ENCODE measurements at places on chromosomes 1 and 21.

DNA sequence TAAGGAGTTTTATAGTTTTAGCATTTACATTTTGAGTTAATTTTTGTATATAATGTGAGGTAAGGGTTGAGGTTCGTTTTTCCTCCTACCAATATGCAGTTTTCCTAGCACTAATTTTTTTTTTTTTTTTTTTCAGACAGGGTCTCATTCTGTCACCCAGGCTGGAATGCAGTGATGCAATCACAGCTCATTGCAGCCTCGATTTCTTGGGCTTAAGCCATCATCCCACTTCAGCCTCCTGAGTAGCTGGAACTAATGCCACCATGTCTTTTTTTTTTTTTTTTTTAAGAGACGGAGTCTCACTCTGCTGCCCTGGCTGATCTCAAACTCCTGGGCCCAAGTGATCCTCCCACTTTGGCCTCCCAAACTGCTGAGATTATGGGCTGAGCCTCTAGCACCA lies 2.5 kb upstream of the UBASH3A start:
- no peak for DNase-seq

- DNase-seq, result peak; percentile 80
Measured at GRCh38 chr21:38244885-38245869, 11.6 kb upstream of the KCNJ15 start.

DNA sequence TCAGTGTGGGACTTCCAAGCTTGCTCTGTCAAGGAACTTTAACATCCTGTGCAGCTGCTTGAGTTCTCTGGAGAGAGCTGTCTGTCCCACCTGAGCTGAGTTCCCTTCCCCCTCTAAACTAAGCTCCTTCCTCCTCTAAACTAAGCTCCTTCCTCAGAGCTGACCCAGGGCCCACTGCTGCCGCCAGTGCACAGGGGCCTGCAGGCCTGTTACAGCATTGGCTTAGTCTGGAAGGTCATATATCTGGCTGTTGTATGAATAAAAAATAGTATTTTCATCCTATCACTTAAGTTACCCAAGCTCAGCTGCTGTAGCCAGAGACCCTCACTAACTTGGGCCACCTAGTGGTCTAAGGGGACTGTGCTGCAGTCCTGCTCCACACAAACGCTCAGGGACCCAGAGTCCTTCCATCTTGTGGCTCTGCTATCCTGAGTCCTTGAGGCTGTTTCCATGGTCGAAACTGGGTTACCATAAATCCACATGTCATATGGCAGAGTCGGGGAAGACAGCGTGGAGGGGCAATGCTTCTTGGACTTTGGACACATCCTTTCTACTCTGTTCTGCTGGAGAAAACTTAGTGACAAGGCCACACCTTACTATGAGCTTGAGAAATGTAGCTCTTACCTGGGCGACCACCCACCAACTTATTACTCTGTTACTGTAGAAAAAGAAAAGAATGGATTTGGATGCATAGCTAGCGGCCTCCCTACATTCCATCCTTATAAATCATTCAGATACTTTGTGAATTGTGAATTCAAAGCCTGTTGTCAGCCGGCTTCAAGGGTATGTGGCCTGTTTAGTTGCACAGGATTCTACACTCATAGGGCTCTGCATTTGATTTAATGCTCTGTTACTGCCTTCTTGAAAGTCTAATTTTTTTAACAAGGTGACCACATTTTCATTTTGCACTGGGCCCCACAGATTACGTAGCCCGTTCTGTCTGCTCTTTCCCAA lies 71.4 kb upstream of the GCLM start:
- no peak for DNase-seq

DNA sequence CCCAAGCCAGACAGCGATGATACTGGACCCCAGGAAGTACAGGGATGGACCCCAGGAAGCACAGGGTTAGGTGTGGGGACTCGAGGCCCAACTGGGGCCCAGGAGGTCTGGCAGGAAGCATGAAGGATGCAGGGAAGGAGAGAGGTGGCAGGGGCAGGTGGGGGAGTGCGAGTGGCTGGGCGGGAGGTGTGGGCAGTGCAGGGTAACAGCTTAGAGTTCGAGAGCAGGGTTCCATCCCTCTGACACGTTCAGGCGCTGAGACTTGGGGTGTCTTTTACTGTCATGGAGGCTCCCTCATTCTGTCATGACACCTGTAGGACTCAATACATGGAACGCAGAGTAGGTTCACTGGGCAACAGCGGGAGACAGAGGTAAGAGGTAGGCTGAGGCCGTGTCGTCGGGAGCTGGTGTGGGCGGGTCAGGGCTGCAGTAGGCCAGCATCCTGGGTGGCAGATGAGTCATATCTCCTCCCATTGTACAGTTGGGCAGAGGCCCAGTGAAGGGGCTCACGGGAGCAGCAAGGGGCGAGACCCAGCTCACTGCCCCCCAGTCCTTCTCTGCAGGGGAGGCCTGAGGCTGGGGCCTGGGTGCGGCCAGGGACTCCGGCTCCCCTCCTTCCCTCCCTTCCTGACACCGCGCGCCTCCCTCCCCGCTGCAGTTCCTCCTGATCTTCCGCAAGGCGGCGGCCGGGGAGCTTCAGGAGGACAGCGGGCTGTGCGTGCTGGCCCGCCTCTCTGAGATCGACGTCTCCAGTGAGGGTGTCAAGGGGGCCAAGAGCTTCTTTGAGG lies 11.6 kb upstream of the CTRC start:
- no peak for DNase-seq

DNA sequence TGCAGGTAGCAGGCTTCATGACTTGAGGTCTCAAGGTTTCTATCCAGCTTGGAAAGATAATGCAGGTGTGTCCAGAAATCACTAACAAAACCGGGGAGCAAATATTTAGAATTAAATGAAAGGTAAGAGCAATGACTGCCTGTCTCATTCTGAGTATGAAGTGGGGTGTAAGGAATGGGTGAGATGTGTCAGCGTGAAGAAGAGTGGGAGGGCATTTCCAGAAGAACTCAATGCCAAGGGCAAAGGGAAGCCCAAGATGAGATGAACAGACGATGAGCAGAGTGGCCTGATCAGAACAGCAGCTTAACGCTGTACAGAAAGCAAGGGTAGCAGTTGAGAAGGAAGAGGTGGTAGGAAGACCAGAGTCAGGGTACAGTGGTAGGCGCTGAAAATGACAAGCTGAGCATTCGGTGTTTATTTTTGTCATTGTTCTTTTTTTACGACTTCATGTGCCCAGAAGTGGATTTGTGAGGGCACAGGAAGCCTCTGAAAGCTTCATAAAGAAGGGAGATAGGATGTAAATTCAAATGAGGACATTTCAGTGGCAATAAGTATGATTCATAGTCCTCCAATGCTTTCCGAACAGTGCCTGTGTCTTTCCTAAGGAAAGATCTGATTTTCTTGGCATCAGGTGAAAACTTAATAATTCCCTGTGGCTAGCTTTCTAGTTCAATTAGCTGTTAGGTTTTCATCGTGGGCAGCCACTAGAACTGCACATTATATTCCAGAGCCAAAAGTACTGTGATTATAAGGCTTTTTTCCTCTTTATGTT lies 190.5 kb downstream of the APP start:
- DNase-seq, result no peak

DNA sequence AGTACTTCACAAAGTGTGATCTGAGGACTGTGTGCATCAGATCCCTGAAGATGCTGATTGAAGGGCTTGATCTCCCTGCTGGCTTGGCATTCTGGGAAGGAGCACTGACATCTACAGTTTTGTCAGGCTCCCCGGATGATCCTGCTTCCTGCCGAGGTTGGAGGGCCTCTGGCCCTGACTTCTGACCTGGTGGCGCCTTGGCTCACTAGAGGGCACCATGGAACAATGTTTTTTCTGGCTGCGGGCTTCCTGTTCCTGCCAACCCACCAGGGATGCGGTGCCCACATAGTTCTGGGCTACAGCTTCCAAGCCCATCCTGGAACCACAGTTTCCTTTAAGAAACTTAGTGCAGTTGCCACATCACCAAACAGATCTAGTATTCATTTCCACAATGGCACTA lies 38.8 kb upstream of the RASAL2 start:
- DNase-seq, result no peak

- DNase-seq, result no peak
Measured at GRCh38 chr21:16514316-16514715, 784.5 kb downstream of the USP25 start.

DNA sequence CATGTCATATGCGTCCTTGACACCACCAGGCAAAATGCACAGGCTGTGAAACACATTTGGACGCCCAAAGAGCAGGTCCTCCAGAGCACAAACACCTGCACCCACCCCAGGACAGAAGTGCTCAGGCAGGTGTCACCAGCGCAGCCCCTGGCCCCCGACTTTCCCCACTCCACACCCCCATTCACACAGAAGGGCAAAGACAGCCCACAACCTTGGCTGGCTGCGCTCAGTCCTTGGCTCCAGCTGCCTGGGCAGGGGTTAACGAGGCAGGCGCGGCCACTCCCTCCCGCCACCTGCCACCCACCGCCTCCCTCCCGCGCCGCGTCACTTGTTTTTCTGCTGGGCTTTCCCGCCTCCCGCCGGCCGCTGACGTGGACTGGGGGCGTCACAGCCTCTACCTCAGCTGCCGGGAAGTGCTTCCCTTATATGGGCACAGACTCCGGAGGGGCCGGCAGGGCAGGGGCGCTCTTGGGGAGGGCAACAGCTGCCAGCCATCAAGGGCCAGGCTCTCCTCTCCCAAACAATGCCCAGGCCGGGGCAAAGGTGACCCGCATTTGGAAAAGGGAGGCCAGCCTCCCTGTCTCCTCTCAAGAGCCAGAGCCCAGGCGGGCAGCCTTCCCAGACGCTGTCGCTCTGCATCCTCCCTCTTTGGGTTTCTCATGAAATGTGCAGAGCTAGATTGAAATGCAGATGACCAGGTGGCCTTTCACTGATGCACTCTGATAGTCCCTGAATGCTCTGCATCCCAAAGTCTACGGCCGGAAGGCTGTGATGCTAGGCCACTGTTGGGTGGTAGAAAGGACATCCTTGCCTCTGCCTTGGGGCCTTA lies 14.8 kb upstream of the BTG2 start:
- DNase-seq, result peak; percentile 95

GRCh38 chr1:222821239-222821638 lies 6.4 kb downstream of the DISP1 start:
- DNase-seq, result no peak

GRCh38 chr1:64898107-64898861 lies 68.1 kb downstream of the JAK1 start:
- DNase-seq, result peak; percentile 30

DNA sequence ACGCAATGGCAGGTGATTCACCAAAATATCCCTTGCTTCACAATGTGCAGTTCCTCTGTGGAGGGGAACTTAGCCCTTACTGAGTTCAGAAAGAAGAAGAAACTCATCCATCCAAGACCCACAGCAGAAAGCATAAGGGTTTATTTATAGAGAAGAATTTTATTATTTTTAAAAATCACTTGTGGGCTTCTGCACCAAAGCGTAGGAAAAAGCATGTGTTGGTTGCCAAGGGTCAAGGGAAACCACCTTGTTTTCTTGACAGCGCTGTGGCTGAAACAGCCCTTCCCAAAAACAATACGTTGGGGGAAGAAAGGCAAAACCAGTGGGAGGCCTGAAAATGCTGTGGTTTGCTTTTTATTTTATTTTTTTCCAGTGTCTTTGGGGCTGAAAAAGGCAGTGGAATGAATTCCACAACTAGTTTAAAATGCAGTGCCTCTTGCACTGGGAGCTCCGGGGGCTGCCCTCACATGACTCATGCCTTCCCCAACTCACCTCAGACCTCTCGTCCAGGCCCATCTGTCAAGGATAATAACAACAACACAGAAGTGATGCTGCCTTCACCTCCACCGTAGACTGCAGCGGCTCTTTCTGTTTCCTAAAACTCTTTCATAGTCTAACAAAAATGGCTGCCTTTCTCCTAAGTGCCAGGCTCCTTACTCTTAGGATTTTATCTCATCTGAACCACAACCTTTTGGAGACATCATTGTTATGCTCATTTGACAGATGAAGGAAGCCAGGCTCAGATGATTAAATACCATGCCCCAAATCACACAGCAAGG lies 224.2 kb upstream of the JUN start:
- DNase-seq, result no peak

GRCh38 chr1:18569811-18570545 lies 60.7 kb upstream of the PAX7 start:
- DNase-seq, result no peak

GRCh38 chr1:87449348-87449963 lies 120.8 kb downstream of the LMO4 start:
- DNase-seq, result peak; percentile 10

GRCh38 chr1:184596950-184597645 lies 157.6 kb downstream of the EDEM3 start:
- DNase-seq, result no peak

DNA sequence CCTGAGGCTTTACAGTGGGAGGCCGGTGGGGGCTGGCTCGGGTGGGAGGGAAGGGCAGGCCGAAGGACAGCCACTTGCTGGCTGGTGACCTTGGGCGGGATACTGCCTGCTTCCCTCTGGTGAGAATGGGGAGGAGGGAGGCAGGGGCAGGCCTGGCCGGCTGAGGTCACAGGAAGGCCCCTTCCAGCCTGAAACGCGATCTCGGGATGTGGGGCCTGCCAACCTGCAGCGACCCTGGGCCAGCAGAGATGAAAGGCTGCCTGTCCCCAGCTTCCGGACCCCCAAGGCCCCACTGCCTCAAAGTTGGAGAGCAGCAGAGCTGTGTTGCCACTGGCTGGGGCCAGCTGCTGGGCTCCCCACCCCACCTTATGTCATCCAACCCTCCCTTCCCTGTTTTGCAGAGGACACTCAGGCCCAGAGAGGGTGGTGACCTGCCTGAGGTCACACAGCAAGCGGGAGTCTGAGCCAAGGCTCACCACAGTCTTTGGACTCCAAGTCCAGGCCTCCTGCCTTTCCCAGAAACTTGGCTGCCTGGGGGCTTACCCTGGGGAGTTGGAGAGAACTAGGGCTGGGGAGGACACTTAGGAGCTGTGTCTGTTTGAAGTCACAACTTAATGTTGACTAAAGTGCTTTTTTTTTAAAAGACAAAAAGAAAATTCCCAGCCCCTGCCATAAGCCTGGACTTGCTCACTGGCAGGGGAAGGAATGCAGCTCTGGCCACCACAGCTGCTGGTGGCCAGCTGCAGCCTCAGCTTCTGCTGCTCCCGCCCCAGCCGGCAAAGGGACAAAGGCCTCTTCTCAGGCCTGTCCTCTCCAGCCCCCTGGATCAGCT lies 14.8 kb upstream of the WASF2 start:
- no peak for DNase-seq

GRCh38 chr1:243620096-243620495 lies 229.9 kb downstream of the AKT3 start:
- DNase-seq, result no peak

DNA sequence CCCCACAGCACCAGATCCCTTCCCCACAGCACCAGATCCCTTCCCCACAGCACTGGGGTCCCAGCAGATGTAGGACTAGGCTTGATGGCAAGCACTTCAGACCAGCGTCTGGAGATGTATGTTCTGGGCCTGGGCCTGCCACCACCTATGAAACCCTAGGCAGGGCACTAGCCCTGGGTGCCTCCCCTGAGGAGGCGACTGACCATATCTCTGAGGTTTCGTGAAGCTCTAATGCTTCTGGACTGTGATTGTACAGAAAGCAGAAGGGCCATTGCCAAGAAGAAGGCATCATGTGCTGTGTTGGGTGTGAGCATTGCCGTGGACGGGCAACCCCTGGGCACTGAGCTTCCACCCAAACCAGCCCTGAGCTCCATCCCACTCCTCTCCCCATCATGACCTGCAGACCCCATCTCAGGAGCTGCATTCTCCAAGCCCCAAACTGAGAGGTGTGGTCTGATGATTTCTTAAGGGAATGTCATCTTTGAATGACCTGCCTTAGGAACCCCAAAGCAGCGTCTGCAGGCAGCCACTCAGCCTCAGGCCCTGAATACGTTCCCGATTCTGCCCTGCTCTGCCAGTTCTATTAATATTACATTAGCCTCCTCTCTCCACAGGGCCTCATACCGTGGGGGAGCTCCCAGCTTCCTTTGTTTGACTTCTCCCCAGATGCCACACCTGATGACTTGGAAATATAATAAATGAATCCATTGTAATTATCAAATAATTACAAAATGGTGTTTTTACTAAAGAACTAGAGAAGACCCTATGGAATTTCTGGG lies 163.4 kb downstream of the TRIM33 start:
- DNase-seq, result no peak

All from CD8-positive, alpha-beta T cell (primary cell).